ENCODE measurements at places on chromosomes 12 and 14.

- no peak for DNase-seq
Observed at GRCh38 chr12:52950553-52950952, 1.6 kb downstream of the KRT18 start.

GRCh38 chr12:4490973-4491372, 45.4 kb upstream of the FGF6 start:
- DNase-seq: no peak

DNA sequence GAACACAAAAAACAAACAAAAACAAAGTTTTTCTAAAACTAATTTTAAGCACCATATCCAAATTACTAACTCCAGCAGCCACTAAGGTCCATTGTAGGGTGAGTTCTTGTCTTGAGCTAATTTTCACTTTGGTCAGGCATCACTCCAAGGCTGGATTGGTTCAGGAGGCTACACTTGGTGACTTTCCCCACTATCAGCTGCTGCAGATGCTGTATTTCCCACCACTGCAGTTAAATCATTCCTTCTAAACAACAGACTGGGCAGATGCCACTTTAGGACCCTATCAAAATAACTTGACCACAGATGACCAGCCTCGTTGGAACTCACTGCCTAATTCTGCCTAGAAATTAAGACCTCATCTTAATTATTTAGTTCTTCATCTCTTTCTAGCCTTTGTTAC, 140.5 kb downstream of the SLC16A7 start:
- no peak for DNase-seq

GRCh38 chr12:121428883-121429282, 29.0 kb downstream of the RNF34 start:
- no peak for DNase-seq
